Keratinocyte (primary cell): ENCODE measurements at places on chromosomes 7 and 10. TPM values are rescaled to one million over a fixed set of nuclear protein-coding genes. Genes with fewer than 3 reads are reported as not detected.

DNA sequence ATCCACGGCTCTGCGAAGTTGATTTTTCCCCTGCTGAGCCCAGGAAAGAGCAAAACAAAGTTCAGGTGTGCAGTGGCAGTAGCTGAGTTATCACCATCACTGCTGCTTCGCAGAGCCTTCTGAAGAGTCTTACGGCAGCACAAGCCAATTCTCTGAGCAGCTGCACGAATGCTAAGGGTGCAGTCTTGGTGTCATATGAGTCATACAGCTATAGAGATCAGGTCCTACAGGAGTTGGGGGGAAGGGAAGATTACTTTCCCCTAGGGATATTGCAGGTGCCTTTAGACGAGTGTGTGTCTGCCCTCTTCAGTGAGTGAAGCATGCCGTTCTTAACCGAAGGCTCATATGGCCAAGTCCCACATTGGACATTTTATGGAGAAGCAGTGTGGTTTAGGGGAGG, 227.8 kb downstream of the CELF2 start:
- DNase-seq = no peak

DNA sequence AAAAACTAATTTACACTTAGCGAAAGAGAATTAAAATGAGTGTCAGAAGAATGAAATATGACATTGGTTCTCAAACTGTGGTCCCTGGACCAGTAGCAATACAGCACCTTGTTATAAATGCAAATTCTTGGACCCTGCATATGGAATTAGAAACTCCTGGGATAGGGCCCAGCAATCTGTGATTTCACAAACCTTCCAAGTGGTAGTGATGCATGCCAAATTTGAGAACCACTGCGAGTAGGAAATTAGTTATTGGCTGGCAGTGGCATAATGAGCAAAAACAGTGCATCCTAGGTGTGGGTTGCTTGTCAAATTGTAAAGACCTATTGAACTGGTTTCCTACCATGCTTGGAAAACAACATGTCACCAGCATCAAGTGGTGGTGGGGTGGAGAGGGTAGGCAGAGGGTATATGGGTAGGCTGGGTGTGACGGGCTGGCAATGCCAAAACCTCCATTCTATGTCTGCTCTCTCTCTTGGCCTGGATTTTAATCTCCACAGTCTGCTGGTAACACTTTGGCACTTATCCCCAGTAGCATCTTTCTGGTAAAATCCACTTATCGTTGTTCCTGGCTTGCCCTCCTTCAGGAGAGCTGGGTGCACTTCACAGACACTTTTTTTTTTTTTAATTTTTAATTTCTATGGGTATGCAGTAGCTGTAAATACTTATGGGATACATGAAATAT, 50.0 kb downstream of the ZNF22 start:
- DNase-seq = no peak

DNA sequence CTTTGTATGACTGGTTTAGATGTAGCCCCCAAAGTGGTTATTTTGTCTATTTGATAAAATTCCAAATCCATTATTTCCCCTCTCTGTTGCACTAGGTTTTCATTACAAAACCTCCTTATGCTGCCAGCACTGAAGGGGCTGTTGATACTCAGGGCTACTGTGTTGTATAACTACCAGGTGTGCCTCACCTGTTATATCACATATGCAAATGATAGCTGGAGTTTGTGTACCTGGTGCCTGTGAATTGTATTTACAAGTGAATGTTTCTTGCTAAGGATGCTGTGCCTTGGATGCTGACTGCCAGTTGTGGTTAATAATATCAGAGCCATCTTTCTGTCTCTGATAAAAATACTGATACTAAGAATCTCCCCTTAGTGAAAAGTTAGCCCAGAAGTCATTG, 84.8 kb upstream of the CCDC6 start:
- no peak for DNase-seq

DNA sequence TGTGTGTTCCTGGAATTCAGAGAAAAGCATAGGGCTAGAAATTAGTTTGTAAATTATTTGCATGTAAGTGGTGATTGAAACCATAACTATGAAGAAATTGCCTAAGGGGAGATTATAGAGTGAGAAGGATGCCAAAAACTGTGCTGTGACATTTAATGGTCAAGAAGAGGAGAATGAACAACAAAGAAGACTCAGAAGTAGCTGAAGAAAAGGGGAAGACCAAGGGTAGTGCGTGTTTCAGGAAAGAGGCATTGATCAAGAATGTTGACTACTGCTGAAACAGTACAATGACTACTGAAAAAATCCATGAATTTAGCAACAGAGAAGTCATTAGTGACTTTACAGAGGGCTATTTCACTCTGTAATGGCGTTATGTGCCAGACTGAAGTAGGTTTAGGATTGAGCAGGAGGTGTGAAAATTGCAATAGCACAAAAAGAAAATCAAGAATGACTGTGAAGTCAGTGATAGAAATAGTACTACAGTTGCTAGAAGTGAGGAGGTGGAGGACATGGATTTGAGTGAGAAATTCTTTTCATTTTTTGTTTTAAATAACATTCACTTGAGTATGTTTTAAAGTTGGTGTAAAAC, 28.9 kb upstream of the SAMD9L start:
- no peak for DNase-seq

- peak; percentile 75 for DNase-seq
Measured at GRCh38 chr7:43394441-43395130, 188.3 kb upstream of the STK17A start.

DNA sequence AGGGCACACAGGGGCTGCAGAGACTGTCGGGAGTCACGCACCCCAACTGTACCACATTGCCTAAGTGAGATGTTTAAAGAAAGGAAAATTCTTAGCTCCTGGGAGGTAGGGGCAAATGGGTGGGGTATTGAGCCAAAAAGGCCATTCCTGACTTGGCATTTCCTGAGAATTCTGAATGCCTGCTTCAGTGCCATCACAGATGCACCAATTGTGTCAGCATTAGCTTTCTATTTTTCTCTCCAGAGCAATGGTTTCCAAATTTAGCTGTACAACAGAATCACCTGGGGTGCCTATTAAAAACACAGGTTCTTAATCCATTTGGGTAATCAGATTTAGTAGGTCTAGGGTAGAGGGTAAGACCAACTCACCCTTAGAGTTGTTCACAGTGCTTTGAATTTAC, 43.1 kb downstream of the LSMEM1 start:
- no peak for DNase-seq

- DNase-seq = no peak
Measured at GRCh38 chr10:44981172-44982113, 2.8 kb upstream of the DEPP1 start.

- no peak for DNase-seq
Measured at GRCh38 chr10:93827056-93827804, 66.5 kb upstream of the SLC35G1 start.

GRCh38 chr7:50679218-50680007, 103.3 kb downstream of the GRB10 start:
- no peak for DNase-seq

- DNase-seq = no peak
Measured at GRCh38 chr7:4033996-4034395, 648.1 kb upstream of the FOXK1 start.

GRCh38 chr7:4834601-4835397, 27.0 kb downstream of the PAPOLB start:
- no peak for DNase-seq

DNA sequence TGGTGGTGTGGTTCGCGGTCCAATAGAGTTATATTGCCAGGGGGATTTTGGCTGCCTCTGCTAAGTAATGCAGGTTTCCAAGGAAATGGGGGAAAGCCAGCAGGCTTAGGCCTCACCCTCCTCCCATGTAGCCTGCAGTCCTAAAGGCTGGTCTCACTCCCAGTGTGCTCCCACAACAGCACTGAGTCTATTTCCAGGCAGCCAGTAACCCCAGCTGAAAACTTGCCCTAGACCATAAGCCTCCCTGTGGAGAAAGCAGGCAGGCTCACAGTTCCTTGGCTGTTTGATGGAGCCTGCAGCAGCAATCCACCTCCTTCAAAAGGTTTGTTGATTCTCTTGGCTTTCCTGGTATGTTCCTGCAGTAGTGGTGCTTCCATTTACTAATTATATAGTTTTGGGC, 220.0 kb upstream of the ZNF804B start:
- DNase-seq = no peak

- DNase-seq = no peak
Measured at GRCh38 chr10:44295644-44296241, 89.2 kb downstream of the CXCL12 start.

- no peak for DNase-seq
Measured at GRCh38 chr10:57716884-57717283, 550.8 kb downstream of the IPMK start.

GRCh38 chr7:65809982-65810288, 62.9 kb upstream of the VKORC1L1 start:
- no peak for DNase-seq

GRCh38 chr7:117673839-117674238, 194.0 kb downstream of the CFTR start:
- DNase-seq = peak; percentile 1

DNA sequence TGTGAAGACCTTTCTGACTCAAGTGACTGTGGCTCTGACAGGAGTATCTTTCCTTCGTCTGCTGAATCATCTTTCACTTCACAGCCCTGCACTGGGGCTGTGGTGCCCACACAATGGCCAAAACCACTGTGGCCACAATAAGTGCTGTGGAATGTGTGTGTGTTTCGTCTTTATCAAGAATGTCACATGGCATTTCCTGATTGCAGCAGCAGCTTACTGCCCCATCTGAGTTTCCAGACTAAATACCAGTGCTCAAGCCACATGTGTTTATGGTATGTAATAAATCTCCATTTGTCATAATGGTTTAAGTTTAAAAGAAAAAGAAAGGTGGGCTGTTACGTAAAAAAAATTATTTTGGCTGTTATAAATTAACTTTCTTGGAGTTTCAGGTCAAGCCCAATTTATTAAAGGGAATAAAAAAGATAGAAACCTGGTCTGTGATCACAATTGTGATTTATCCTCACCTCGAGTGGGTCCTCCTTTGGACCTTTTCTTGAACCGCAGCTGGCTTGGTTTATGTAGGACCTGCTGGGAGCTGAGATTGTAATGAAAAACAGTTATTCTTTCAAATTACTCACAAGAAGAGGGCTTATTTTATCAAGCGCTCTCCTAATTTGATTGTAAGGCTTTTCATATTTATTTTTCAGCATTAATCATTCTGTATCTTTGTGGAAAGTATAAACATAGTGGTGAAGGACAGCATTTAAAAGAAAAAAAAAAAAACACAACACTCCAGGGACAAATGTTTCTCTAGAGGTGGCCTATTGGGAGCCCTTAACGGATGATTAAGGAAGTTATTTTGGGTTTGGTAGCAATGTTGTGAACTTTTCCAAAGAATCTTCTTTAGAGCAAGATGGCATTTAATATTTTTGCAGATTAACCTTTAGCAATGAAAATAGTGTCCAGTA, 116.2 kb downstream of the LRMDA start:
- DNase-seq = no peak

DNA sequence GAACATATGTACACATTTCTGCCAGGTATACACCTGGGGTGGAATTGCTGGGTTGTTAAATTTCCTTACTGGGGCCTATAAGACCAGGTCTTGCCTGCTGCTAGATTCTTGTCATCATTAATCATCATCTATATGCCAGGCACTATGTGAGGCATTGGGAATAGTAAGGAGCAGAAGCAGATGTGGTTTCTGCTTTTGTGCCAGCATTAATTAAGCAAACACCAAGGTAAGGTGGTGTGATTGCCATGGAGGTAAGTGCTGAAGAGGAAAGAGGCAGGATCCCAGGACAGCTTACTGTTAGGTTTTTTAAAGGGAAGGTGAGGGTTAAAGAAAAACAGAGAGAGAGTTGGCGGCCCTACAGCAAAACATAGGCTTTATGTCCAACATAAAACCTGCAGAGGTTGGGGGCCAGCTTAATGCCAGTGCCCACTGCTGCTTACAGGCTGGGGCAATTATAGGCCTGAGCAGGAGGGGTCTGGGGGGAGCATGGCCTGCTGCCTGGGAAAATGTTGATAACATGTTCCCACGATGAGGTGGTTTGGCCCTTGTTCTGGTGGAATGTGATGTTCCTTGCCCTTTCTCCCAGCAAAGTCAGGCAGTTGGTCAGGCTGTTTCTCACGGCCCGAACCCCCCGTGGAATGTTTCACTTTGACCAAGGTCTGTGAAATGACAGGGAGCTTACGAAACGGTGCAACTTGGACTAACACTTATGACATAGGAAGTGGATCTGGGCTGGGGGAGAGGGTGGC, 93.9 kb downstream of the RBM20 start:
- DNase-seq = no peak

DNA sequence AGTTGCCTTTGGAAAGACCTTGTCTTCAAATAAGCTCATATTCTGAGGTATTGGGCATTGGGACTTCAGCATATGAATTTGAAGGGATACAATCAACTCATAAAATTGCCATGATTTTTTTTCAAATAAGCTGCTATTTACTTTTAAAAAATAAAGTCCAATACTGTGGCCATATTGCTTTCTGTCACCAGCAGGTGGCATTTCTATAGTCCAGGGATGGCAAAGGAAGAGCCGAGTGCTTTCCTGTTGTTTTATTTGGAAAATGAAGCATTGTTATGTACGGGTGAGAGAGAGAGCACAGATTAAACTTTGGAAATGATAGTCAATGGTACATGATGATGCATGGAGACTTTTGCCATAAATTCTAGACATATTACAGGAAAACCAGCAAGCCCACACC, 104.1 kb upstream of the DPP6 start:
- DNase-seq = no peak

DNA sequence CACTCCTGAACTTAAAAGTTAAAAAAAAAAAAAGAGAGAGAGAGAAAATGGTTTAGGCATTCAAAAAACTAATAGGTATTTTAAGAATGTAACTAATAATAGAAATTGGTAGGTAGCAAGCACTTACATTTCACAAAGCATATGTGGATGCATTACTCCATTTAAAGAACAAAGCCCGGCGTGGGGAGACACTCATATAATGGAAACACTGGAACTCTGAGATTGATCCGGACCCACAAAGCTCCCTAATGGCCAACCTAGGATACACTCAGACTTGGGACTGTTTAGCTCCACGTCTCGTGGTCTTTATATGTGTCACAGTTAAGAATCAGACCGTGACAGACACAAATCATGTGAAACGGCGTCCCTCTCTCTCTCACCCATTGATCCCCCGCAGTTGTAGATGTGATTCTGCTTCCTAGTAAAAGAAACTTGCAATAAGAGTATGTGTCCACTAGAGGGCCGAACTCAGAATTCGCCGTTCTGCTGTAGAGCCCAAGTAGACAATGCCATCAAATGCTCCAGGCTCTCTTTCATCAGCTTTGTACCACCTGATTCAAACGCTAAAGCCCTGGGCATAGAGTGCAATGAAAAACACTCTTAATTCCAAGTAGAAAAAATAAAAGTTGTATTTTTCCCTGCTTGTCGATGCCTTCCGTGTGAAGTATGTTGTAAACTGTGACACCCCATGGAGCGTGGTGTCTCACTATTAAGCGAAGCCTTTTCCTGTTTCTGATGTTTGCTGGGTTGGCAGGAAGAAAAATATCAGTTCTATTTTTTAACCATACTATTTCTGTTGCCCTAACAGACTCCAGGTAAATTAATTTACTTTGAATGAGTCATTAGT, 429.0 kb upstream of the MTPN start:
- no peak for DNase-seq

GRCh38 chr7:3103614-3104398, 60.1 kb upstream of the CARD11 start:
- DNase-seq = no peak

The CCDC7 gene
- polyA plus RNA-seq = 0.43 to 1.1 TPM (median 0.58 TPM) in 3 replicates

The ITPRIP gene
- polyA plus RNA-seq = 11.9 to 13.8 TPM (median 12.1 TPM) in 3 replicates

The CUZD1 gene
- polyA plus RNA-seq = 0.34 to 0.93 TPM (median 0.58 TPM) in 3 replicates

The OR9A2 gene
- not detected in 3 replicates for polyA plus RNA-seq

The OGDHL gene
- 0.06 to 0.31 TPM (median 0.09 TPM) in 3 replicates for polyA plus RNA-seq

The AGBL3 gene
- 0.53 to 0.97 TPM (median 0.57 TPM) in 3 replicates for polyA plus RNA-seq

The PRKAR2B gene
- 0.01 TPM in 1 of 3 replicates, not detected in the others for polyA plus RNA-seq

The FZD8 gene
- polyA plus RNA-seq = 1.5 to 2.1 TPM (median 2.0 TPM) in 3 replicates

The ZC3HAV1L gene
- polyA plus RNA-seq = 7.4 to 9.5 TPM (median 7.9 TPM) in 3 replicates

The IQUB gene
- 0.04 to 0.09 TPM (median 0.05 TPM) in 3 replicates for polyA plus RNA-seq

The CDHR3 gene
- 0.32 to 1.2 TPM (median 0.64 TPM) in 3 replicates for polyA plus RNA-seq

The GIMAP6 gene
- 0.09 to 0.16 TPM (median 0.12 TPM) in 3 replicates for polyA plus RNA-seq

The SEMA3D gene
- polyA plus RNA-seq = 2.8 to 6.7 TPM (median 5.2 TPM) in 3 replicates

The ELN gene
- not detected in 3 replicates for polyA plus RNA-seq
